Fibroblast of skin of abdomen (primary cell): ENCODE measurements at places on chromosomes 11 and 22.

GRCh38 chr11:84501750-84502149, 1125.4 kb downstream of the DLG2 start:
- no peak for DNase-seq

GRCh38 chr11:70810133-70810532, 411.8 kb downstream of the CTTN start:
- DNase-seq: no peak

DNA sequence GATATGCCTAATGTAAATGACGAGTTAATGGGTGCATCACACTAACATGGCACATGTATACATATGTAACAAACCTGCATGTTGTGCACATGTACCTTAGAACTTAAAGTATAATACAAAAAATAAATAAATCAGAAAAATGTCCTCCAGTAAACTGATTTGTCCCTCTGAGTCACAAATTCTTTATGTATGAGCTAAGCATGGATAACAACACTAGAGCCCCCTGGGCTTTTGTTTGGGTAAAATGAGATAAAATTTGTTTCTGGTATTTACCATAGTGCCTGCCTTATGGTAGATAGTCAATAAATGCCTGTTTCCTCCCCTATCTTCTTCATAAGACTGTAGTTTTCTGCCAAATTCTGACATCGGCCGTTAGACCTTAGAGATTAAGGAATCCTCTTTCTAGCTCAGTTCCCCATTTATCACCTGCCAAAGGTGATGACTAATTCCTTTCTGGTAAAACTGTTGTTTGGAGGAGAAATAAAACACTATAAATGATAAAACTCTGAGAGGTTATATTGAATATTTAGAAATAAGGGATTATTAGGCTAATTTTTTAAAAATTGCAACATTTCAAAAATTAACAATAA, 43.6 kb upstream of the LUZP2 start:
- no peak for DNase-seq

DNA sequence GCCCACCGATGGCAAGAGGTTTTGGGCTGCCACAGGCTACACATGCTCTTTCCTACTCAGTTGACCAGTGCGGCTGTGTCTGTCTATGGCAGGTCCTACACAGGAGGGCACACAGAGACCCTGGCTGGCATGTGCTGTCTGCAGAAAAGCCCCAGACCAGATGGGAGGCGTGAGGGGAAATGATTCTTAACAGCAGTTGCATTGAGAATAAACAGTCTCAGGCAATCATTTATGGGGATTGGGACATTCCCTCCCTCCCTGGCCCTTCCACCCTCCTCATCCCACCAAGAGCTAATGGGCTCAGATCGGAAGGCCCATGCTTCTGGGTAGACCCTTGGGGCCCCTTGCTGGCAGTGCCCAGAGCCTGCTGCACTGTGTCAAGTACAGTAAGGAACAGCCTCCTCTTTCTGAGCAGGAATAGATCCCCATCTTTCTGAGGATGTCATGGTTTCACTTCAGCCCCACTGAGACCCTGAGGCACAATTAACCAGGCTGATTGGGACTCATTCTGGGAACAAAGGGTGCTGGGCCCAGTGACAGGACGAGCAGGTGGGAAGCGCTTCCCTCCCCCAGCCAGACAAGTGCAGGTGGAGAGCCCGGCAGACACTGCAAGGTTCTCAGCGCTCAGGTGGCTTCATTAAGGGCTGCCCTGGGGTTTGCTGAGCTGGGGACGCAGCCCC, 28.3 kb downstream of the TSPAN18 start:
- no peak for DNase-seq

DNA sequence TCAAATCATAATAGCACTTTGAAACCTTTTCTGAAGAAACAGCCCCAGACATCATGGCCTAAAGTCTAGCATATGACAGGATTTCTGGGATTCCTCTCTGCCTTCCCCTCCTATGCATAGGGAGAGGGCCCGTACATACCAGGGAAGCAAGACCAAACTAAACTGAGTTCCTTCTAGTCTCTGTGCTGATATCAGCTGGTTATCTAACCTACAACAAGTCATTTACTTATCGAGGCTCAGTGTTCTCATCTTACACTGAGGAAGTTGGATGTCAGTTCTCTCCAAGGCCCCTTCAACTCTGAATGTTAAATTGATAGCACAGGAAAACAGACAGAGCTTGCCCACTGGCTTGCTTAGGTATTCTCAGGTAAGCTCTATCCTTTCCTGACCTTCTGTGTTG, 17.0 kb upstream of the GRIK4 start:
- DNase-seq: no peak

GRCh38 chr22:41459431-41459830, 9.1 kb downstream of the PHF5A start:
- no peak for DNase-seq

DNA sequence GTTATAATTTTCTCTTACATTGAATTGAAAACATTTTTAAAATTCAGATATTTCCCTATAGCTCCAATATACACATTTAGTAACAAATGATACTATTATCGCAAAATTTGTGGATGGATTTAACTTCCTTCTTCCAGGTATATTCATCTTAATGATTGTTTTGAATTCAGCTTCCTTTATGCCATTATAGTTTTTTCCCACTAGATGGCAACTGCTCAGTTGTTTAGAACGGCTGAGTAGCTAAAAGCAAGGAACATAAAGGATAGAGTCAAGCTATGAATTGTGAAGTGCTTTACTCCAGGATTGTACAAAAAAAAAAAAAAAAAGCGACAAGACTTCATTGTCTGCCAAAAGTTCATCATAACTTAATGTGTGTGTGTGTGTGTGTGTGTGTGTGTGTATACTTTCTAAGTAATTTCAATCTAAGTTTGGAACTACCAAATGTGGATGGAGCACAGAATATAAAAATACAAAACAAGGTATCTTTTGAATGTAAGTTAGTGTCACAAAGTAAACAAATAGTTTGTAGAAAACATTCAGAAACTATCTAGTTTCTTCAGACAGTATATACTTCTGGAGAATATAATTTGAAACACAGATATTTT, 846.4 kb downstream of the DLG2 start:
- DNase-seq: peak; percentile 39
